ENCODE measurements at places on chromosomes 1 and 21.
A peak's percentile ranks its signal among the peaks of the same experiment; 100 is the strongest.

GRCh38 chr1:39943471-39944290 lies 11.3 kb upstream of the MFSD2A start:
- DNase-seq = no peak

GRCh38 chr1:154794608-154795007 lies 75.5 kb downstream of the KCNN3 start:
- no peak for DNase-seq

GRCh38 chr1:13543451-13544220 lies 29.8 kb upstream of the LRRC38 start:
- DNase-seq = no peak

DNA sequence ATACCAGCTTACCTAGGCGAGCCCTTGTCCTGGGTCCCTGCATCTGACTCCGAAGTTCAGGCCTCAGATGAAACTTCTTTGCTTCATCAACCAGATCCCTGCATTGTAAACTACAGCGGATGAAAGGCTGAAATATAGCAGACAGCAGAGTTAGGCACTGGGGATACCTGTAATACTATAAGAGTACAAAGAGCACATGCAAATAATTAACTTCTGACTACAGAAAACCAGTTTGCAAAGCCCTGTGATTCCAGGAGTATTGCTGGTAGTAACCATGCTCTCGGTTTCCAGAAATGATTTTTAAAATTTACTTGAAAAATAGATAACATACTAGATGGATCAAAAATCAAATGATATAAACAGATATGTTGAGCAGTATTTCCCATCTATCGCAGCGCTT lies 18.0 kb downstream of the KLHL12 start:
- no peak for DNase-seq

DNA sequence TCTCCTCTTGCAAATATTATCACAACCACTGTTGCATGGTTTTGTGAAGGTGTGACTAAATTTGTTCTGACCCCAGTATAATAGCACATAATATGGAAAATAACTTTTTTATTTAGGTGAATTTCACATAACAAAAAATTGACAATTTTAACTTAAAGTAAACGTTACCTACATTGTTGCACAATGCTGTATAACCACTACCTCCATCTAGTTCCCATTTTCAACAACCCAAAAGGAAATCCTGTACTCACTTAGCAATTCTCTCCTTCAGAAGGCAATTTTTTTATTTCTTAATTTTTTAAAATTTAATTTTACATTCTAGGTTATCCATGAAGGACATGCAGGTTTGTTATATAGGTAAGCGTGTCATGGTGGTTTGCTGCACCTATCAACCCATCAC lies 95.2 kb downstream of the KCNJ6 start:
- no peak for DNase-seq

GRCh38 chr1:230189341-230189740 lies 122.3 kb downstream of the GALNT2 start:
- no peak for DNase-seq

GRCh38 chr21:43194303-43195120 lies 25.7 kb downstream of the CRYAA start:
- no peak for DNase-seq

- DNase-seq = no peak
Measured at GRCh38 chr1:115258302-115258866, 79.7 kb downstream of the NGF start.

DNA sequence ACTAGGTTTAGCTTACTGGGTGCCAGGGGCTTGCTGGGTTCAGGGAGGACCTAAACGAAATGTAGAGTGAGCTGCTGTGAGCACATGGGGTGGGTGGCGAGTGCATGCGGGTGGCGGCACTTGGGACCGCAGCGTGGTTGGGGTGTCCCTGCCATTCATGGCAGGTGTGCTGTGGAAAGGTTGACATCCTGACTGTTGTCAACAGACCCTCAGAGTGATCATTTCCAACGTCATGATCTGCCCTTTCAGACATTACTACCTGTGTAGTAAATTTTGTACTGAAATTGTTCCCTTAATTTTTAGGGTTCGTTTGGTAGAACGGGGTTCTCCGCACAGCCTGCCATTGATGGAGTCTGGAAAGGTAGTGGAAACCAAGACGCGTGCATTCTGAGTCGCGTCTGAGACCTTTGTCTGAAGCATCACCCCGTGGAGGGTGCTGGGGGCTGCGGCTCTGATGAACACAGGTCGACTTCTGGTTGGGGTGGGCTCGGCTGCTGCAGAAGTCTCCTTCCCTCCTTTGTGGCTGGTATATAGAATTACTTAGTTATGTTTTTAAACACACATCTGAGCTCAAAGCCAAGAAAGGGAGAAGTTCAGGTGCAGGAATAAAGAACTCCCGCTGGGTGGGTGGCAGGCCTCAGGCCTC lies 43.3 kb downstream of the S100B start:
- DNase-seq = no peak

GRCh38 chr1:171742577-171742922 lies 685 bp upstream of the VAMP4 start:
- peak; percentile 6 for DNase-seq

- no peak for DNase-seq
Measured at GRCh38 chr1:96465441-96465840, 256.1 kb upstream of the PTBP2 start.

DNA sequence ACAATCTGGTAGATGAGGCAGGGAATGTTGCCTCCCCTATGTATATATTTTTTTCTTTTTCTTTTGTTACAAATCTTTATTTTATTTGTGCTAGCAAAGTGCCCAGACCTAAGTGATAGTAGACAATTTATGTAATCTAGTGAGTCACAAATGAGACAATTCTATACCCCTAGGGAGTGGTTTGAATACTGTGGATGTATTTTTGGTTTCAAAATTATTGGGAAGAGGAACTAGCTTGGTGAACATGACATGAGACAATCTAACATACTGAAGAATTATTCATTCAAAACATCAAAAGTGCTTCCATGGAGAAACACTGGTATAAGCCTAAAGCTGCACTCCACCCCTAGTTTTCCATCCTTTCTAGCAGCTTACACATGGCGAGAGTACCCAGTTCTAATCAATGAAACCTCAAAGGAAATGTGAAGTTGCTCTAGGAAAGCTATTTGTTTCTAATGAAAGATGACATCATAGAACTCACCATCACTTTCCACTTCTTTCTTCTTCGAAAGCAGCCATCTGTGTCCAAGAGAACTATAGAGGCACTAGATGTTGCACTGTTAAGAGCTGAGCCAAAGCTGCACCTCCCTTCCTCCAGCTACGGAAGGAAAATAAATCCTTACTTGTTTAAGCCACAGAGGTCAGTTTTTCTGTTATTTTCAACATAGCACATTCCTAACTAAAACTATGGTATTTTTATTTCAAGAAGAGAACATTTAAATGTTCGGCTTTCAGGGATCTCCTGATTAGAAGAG lies 764.6 kb downstream of the LTN1 start:
- no peak for DNase-seq

- no peak for DNase-seq
Measured at GRCh38 chr1:68162761-68163160, 69.6 kb downstream of the WLS start.

GRCh38 chr1:175755516-175756070 lies 12.2 kb upstream of the TNR start:
- no peak for DNase-seq

- no peak for DNase-seq
Measured at GRCh38 chr1:115544131-115544530, 97.6 kb upstream of the VANGL1 start.

DNA sequence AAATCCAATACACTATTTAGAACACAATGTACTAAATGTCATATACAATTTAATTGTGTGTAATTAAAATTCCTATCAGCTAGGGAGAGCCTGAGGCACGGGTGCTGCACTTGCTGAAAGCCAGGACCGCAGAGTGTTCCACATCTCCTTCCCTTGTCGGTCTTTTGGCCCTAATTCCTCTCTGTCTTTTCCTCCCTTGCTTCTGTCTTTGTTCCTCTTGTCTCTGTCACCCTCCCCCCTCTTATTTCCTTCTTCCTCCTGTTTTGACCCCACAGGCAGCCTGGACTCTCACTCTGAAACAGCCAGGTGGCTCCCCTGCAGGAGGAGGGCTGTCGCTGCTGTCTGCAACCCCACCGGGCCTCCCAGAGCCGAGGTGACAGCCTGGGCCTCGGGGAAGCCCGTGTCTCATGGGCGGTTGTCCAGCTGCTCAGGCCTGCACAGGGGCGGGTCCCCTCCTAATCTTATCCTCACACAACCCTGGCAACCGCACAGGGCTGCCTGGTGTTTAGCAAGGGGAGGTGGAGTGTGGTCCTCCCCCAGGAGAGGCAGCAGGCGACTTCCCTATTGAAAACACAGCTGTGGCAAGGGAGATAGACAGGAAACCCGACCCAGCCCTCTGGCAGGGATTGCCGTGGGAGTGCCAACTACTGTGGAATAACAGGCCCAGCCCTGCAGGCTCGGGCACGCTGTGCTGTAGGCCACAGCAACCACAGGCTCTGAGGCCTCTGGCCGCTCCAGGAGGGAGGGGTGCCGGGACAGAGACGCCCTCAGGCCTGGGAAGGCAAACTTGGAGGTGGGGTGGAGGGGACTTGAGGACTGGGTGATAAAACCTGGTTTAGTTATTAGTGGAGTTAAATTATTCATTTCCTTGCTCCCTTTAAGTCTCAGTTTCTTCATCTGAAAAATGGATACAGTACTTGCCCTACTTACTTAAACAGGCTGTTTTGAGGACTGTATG lies 68.8 kb upstream of the WDR26 start:
- no peak for DNase-seq

- no peak for DNase-seq
Measured at GRCh38 chr1:211344152-211344618, 17.6 kb downstream of the TRAF5 start.

DNA sequence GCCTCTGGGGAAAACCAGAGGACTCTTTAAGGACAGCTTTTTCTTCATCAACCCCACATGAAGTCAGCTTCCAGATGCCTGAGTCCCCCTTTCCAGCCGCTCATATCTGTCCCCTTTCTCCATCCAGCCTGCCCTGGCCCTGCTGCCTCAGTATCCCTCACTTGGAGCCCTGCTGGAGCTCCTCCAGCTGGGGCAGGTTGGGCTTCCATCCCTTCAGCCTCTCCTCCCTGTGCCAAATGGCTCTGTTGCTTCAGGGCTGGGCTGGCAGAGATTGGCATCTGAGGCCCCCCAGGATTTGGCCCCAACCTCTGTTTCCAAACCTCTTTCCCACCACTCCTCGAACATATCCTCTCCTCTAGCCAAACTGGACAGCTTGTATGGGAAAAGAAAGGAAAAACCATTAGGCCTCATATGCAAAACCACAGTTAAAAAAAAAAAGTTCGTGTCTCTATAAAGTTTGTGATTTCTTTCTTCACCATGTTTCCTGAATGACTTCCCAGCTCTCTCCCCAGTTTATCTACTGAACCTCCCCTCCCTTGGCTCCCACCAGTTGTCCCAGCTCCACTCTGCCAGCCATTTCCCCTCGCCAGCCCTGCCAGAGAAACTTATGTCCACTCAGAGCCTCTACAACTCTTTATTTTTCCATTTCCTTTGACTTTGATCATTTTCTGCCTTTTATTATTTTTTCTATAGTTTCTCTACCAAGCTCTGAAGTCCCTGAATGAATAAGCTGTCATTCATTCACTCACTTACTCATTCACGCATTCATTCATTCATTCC lies 217.9 kb downstream of the FOXD2 start:
- DNase-seq = no peak

- no peak for DNase-seq
Measured at GRCh38 chr1:67465375-67465774, 35.2 kb upstream of the SERBP1 start.

- no peak for DNase-seq
Measured at GRCh38 chr1:2126331-2127186, 68.0 kb downstream of the FAAP20 start.

DNA sequence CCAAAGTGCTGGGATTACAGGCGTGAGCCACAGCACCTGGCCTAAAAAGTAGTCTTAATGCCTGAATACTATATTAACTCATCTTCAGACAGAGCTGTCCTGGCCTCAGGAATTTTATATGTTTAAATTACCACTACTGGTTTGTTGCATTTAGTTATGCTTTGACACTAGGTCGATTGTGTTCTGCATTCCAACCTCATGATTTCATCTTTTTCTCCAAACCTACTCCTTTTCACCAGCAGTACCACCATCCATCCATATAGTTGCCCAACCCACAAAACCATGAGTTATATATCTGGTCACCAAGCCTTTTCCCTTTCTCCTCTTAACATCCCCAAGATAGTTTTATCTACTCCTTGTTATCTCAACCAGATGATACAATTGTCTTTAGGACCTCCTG lies 22.6 kb downstream of the FMO5 start:
- DNase-seq = no peak

GRCh38 chr1:35539073-35539823 lies 18.0 kb downstream of the KIAA0319L start:
- no peak for DNase-seq

GRCh38 chr21:45998871-45999580 lies 17.5 kb downstream of the COL6A1 start:
- DNase-seq = no peak

- DNase-seq = no peak
Measured at GRCh38 chr21:45618287-45618686, 25.2 kb upstream of the PCBP3 start.

DNA sequence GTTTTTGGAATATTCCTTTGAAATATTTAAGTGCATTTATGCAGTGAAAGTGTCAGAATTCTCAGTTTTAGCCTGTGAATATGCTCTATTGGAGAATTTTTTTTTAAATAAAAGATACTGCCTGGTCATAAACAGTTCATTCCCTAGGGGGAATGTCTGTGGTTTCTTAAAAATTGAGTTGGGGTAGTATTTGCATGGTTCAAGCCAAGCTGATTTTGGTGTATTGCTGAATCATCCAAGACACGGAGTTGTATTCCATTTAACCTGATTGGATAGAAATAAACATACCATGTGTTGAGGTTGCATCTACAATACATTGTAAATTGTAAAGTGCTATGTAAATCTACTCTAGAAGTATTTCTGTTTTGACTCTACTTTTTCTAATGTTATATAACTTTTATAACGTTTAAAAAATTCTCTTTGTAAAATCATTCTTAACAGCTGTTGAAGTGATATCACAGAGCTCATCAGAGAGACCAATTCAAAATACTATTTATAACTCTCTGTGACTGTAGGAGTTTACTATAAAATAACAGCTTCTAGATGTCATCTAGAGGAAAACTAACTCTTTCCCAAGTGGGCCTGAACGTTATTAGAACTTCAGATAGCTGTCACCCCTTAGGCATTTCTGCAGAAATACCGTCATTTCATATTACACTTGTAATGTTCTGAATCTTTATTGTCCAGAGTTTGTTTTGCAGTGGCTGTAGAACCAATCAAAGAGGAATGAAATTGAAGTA lies 199.1 kb downstream of the USP25 start:
- no peak for DNase-seq

DNA sequence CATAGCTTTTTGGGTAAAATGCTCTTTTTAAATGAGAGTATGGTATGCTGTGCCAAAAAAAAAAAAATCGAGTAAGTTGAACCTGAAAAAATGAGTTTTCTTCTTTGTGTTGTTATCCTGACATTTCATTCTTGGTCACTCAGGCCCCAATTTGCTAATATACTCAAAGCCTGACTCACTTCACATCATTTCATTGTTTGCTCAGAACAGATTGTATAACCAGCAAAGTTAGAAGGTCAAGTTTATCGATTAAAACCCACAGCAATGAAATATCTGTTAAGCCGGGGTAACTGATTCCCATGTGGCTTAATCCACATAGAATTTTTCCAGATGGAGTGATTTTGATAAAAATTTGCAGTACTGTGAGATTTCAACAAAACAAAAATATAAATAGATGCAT lies 363.7 kb downstream of the NEGR1 start:
- DNase-seq = no peak

GRCh38 chr1:70738624-70739023 lies 309.0 kb downstream of the PTGER3 start:
- DNase-seq = no peak

- DNase-seq = no peak
Measured at GRCh38 chr1:41653574-41653973, 169.1 kb upstream of the EDN2 start.
